ENCODE measurements at places on chromosomes 13 and 19.

DNA sequence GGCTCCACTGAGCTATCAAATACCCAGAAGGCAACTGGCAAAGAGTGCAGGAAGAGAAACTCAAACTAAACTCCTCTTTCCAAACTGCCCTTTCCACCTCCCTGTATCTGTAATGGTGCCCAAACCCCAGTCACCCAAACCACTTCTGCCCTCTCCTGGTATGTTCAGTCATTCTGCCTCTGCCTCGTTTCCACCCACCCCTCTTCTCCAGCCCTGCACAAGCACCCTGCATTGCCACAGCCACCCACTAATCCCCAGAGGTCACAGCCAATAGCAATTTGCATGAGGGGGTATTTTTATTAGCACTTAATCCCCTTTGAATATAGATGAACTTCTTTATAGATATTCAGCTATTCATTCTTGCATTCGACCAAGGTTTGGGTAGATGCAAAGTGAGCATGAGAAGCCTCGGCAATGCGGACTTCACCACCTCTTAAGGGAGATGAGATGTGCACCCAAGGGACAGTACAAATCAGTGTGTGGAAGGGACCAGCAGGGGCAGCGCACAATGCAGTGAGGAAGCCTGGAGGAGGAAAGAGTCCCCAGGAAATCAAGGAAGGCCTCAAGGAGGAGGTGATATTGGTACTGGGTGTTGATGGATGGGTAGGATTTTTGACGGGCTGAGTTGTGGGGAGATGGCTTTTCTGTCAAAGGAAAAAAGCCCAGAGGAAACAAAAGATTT lies 12.4 kb downstream of the TMEM272 start:
- peak; percentile 40 for DNase-seq

- DNase-seq: no peak
Measured at GRCh38 chr13:22320991-22321390, 650.1 kb downstream of the FGF9 start.

DNA sequence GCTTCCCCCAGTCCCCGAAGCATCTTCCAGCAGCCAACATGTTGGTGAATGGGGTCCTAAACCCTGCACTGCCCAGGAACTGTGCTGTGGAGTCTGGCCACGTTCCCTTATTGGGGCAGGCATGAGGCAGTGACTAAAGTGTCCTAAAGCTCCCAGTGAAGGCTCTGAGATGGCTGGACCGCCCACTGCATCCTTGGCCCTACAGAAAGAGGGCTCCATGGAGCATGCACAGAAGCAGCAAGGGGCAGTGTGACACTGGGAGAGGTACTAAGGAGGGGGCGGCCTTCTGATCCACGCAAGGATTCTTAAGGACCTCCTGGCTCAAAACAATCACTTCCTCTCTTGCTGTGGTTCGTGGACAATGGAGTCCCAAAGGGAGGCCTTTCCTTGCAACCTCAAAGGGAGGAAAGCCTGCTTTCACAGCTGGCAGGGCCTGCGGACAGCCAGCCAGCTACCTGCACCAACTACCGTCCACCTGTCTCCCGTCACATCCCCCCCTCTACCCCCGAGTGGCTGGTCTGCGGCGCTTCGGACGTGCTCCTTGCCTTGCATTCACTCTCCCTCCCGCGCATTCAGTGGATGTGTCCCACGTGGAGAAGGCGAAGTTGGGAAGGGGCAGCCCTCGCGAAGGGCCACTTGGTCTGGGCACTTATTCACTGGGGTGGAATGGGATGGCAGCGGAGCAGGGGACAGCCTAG lies 63.9 kb upstream of the STARD13 start:
- peak; percentile 43 for DNase-seq

GRCh38 chr13:27455331-27455855 lies 5.0 kb upstream of the MTIF3 start:
- DNase-seq: no peak

- no peak for DNase-seq
Measured at GRCh38 chr13:73972545-73972944, 161.7 kb downstream of the KLF12 start.
